Calu3 (cell line): ENCODE measurements at places on chromosomes 1 and 21. TPM values are rescaled to one million over a fixed set of nuclear protein-coding genes. Genes with fewer than 3 reads are reported as not detected.

GRCh38 chr1:209723756-209724693, 19.4 kb downstream of the HSD11B1 start:
- no peak overlapping the region for H3K27ac ChIP-seq
- H3K4me3 ChIP-seq, result no peak overlapping the region
- H3K36me3 ChIP-seq, result no peaks in the 10 kb centered on the region
- peaks cover 13% of the 10 kb centered on the region for H3K27me3 ChIP-seq
- no peaks in the 10 kb centered on the region for H3K4me1 ChIP-seq

DNA sequence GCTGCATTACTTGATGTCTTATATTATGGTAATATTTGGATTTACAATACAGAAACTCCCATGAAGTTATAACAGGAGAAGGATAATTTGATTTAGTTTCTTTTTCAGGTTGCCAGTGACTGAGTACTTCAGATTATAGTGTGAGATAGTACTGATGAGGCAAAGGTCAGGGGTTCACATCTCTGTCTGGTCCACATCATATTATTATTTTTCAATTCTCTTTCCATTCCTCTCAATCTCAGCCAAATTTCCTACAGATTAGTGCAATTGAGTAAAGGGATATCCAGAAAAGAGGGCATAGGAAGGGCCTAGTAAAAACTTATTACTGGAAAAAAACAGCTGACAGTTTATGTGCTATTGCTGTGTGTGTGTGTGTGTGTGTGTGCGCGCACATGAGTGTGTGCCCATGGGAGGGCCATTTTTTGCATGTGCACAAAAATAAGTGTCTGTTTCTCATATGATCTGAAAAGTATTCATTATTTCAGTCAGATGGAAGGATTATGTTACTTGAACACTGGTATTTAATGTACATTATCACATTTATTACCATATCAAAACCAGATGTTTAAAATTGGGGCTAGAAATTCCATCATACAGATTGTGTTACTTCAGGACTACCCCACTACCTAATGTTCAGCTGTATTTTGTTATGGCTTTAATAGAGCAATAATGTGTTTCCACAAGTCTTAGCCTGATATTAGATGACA, 78.3 kb upstream of the KCNK2 start:
- H3K27me3 ChIP-seq, result no peaks in the 10 kb centered on the region
- H3K27ac ChIP-seq, result no peak overlapping the region
- no peak for DNase-seq

Gene HAO2
- not detected in 2 replicates for total RNA-seq

Gene ANGPTL7
- not detected in 2 replicates for total RNA-seq

Gene CRABP2
- total RNA-seq, result 17.6 and 27.3 TPM in 2 replicates

DNA sequence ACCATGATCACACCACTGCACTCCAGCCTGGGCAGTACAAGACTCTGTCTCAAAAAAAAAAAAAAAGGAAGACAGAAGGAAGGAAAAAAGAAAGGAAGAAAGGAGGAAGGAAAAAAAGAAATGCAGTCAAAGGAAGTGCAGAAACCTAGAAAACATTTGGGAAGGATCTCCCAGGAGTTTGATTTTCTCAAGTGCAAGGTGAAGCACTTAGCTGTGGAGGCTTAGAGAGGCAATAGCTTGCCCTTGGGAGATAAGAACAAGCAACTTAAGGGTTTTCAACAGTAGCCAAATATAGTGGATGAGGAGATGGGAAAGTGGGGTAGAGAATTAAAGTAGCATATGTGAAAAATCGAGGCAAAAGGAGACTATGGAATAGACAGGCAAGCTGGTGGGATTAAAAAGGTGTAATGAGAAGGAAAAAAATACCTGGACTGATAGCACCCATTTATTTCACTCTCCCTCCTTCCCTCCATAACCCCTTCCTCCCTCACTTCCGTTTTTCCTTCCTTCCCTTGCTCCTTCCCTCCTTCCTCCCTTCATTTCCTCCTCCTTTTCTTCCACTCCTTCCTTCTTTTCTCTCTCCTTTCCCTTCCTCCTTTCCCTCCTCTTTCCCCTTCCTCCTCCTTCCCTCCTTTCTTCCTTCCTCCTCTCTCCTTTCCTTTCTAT, 6.8 kb upstream of the FAM89A start:
- H3K36me3 ChIP-seq, result no peaks in the 10 kb centered on the region
- H3K4me3 ChIP-seq, result no peak overlapping the region
- no peak for DNase-seq
- no peak overlapping the region for H3K27ac ChIP-seq

DNA sequence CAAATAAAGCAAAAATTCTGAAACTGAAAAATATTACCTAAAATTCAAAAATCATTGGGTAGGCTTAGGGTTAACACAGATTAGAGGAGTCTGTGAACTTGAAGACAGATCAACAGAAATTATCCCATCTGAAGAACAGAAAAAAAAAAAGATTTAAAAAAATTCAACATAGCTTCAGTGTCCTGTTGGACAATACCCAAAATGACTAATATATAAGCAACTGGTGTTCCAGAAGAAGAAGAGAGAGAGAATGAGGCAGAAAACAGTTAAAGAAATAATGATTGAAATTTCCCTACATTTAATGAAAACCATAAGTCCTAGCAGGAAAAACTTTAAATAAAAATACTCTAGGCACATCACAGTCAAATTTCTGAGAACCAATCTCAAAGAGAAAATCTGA, 31.5 kb downstream of the TMCO1 start:
- H3K27ac ChIP-seq, result no peak overlapping the region
- peaks cover 6% of the 10 kb centered on the region for H3K36me3 ChIP-seq
- no peaks in the 10 kb centered on the region for H3K27me3 ChIP-seq

Gene PDE4B
- total RNA-seq, result 2.2 and 2.9 TPM in 2 replicates

DNA sequence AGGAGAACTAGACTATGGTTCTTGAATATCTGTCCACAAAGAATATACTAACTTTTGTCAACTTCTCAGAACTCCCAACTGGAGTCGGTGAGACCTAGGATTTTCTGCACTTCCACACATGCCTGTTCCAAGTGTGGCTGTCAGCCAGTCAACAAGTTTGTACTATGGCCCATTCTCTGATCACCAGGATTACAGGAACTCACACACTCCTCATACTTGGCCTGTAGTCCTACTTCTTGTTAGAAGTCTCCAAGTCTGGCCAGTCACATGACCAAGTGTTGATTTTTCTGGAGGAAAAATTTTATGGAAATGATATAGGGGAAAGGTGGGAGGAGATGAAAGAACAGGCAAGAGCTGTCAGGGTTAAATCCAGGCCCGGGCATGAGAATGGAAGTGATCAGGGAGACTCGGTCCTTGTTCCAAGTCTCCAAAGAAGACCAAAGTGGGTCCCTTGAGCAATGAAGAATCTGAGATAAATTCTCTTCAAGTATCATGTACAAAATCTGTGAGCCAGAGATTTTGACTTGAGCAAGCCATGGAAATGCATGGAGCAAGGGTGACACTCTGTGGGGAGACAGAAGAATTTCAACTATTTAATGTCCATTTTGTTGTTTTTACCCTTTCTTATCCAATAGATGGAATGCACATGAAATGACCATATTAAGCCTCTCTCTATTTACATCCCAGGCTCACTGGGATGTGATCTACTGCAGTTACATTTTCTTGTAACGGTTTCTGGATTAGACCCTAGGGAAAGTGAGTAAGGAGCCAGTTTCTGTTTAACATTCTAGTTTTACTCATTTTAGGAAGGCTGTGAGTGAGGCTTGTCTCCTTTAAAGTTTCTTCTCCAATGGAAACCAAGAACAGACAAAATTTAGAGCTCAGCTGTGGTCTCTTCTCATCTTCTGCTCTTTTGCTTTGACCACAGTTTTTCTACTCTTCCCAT, 320.9 kb downstream of the ASTN1 start:
- no peak overlapping the region for H3K4me3 ChIP-seq
- DNase-seq, result peak; percentile 32
- no peaks in the 10 kb centered on the region for H3K4me1 ChIP-seq
- no peaks in the 10 kb centered on the region for H3K36me3 ChIP-seq
